IMR-90 (cell line): ENCODE measurements at places on chromosomes 13 and 19.

GRCh38 chr19:3576696-3577443 is 4.1 kb downstream of the HMG20B start:
- no peak overlapping the region for H3K27ac ChIP-seq
- H3K4me1 ChIP-seq: peaks cover 5% of the 10 kb centered on the region
- peak; percentile 43 for DNase-seq
- H3K36me3 ChIP-seq: peaks cover 15% of the 10 kb centered on the region; the same call in 1 of the 2 replicates
- no peaks in the 10 kb centered on the region for H3K27me3 ChIP-seq

- no peak overlapping the region for H3K27ac ChIP-seq
- DNase-seq: no peak
- H3K27me3 ChIP-seq: no peaks in the 10 kb centered on the region
- peak overlapping the region; percentile 88 for H3K4me3 ChIP-seq
- H3K4me1 ChIP-seq: no peaks in the 10 kb centered on the region
- peaks cover 1% of the 10 kb centered on the region for H3K36me3 ChIP-seq
These were observed 513 bp upstream of the ZNF317 start for GRCh38 chr19:9139609-9140158.

GRCh38 chr13:94646904-94647303 is 45.2 kb downstream of the GPR180 start:
- no peaks in the 10 kb centered on the region for H3K36me3 ChIP-seq
- H3K4me1 ChIP-seq: 0 out of 2 replicates have a peak, but pooled peaks cover 1% of the 10 kb centered on the region
- no peak overlapping the region for H3K27ac ChIP-seq
- H3K27me3 ChIP-seq: no peaks in the 10 kb centered on the region

DNA sequence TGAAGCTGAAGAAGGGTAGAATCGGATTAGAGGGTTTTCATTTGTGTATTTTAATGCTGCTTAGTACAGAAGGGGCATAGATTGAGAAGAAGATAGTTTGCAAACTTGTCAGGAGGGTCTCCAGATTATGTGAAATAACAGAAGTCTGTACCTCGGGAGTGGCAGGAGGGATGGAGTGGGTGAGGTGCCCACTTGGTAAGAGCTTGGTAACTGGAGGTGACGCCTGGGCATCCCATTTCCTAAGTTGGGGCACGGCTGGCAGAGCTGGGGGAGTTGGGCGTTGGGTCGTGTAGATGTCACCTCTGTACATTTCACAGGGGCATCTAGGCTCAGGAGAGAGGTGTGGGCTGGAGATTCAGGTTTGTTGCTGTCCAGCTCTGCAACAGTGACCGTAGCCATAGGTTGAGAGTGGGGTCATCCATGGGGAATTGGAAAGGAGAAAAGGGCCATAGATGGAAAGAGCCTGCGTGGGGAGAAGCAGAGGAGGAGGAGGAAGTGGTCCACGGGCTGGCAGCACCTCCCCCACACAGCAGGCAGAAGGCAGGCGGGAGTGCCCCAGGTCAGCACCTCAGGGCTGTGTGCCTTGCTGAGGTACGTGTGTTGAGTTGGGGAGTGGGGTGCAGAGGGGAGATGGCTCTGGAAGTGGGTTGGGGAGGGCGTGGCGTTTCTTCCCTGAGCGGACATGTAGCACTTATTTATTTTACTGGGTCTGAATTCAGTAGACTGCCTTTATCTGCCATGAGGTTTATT is 31.2 kb downstream of the MPHOSPH8 start:
- H3K36me3 ChIP-seq: peaks cover 63% of the 10 kb centered on the region
- no peak for DNase-seq
- H3K27ac ChIP-seq: no peak overlapping the region
- 0 out of 2 replicates have a peak, but pooled peaks cover 2% of the 10 kb centered on the region for H3K4me1 ChIP-seq

- no peak overlapping the region for H3K4me3 ChIP-seq
- H3K36me3 ChIP-seq: no peaks in the 10 kb centered on the region
- DNase-seq: no peak
These were observed 503 bp upstream of the SLC7A9 start for GRCh38 chr19:32869966-32870573.

DNA sequence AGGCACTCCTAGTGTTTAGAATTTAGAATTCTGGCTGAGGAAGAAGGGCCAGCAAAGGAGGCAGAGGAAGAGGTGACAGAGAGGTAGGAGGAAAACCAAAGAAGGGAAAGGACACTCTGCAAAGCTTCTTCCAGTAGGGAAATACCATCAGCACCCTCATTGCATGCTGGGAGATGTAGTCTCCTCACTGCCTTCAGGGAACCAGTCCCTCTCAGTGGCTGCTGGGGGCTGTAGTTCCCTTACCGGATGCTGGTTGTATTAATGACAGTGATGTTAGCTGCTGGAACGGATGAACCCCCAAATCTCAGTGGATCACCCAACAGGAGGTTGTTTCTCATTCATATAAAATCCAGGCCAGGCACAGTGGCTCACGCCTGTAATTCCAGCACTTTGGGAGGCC is 10.1 kb downstream of the GRIN2D start:
- peak; percentile 71 for DNase-seq
- H3K4me3 ChIP-seq: no peak overlapping the region
- H3K36me3 ChIP-seq: no peaks in the 10 kb centered on the region
- H3K27me3 ChIP-seq: peaks cover 2% of the 10 kb centered on the region; the same call in 1 of the 2 replicates
- no peaks in the 10 kb centered on the region for H3K4me1 ChIP-seq

DNA sequence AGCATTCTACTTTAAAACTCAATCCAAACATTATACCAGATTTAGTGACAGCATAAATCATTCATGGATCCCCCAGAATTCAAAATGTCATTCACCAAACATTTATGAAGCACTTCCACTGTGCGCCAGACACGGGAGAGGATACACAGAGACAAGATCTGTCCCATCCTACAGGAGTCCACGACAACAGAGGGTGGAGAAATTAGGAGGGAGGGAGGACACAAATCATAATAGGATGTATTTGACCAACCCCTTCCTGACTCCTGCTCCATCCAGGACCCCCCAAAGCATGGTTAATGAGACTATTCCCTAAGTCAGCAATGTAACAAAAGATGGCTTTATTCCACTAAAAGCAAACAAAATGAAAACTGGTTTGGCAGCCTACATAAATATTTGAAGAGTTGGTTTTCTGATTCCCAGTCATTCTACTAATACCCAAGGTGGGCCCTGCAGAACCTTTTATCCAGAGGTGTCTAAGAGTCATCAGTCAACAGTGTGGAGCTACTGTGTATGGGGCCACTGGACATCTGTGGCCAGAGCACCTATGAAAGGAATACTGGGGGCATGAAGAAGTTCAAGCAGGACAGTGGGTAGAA is 62.8 kb upstream of the DOCK9 start:
- no peak overlapping the region for H3K4me3 ChIP-seq
- no peak for DNase-seq
- H3K27ac ChIP-seq: no peak overlapping the region
- H3K4me1 ChIP-seq: peaks cover 8% of the 10 kb centered on the region; the same call in 1 of the 2 replicates
- H3K36me3 ChIP-seq: no peaks in the 10 kb centered on the region
- H3K27me3 ChIP-seq: no peaks in the 10 kb centered on the region

DNA sequence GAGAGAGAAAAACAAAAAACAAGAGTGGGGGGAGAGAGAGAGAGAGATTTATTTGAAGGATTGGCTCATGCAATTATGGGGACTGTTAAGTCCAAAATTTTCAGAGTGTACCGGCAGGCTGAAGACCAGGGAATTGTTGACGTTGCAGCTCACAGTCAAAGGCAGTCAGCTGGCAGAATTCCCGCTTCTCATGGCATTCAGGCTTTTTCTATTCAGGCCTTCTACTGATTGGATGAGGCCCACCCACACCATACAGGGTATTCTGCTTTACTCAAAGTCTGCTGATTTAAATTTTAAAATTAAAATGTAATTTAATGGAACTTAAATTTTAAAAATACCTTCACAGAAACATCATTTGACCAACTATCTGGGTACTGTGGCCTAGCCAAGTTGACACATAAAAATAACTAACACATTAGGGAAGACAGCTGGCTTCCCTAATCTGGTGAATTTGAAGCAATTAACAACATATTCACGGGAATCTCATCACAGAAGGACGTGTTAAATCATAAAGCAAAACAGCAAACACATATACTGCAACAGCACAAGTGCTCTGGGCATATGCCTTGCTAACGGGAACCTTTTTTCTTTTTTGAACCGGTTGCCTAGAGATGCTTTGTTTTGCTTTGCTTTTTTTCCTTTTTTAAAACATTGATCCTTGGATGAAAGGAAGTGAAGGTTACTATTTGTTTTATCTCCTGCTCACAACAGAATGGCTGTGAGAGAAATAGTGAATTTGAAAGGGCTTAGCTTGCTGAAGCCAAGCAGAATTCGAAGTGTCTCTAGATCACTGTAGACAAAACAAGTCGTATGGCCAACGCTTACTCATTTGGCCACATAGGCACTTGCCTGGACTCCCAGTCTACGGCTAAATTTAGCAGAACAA is 505.1 kb downstream of the IRS2 start:
- H3K27me3 ChIP-seq: no peaks in the 10 kb centered on the region
- no peak overlapping the region for H3K4me3 ChIP-seq
- no peak for DNase-seq
- no peaks in the 10 kb centered on the region for H3K4me1 ChIP-seq

DNA sequence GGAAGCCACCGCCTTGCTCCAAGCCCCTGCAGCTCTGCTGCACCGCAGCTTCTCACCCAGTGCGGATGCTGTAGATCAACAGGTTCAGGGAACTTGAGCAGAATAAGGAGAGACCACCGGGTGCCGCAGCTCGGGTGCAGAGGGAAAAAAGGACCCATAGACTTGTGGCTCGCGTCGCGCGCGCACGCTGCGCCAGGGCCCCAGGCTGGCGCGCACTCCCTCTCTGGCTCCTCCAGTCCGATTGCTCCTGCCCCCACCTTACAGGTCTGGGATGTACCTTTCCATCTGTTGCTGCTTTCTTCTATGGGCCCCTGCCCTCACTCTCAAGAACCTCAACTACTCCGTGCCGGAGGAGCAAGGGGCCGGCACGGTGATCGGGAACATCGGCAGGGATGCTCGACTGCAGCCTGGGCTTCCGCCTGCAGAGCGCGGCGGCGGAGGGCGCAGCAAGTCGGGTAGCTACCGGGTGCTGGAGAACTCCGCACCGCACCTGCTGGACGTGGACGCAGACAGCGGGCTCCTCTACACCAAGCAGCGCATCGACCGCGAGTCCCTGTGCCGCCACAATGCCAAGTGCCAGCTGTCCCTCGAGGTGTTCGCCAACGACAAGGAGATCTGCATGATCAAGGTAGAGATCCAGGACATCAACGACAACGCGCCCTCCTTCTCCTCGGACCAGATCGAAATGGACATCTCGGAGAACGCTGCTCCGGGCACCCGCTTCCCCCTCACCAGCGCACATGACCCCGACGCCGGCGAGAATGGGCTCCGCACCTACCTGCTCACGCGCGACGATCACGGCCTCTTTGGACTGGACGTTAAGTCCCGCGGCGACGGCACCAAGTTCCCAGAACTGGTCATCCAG is 964 bp downstream of the PCDH17 start:
- H3K36me3 ChIP-seq: no peaks in the 10 kb centered on the region
- H3K4me1 ChIP-seq: no peaks in the 10 kb centered on the region; the same call in 1 of the 2 replicates

GRCh38 chr13:29359181-29359580 is 236.3 kb downstream of the SLC7A1 start:
- DNase-seq: no peak
- H3K36me3 ChIP-seq: no peaks in the 10 kb centered on the region
- H3K27me3 ChIP-seq: peaks cover 7% of the 10 kb centered on the region
- no peak overlapping the region for H3K27ac ChIP-seq
- H3K4me3 ChIP-seq: no peak overlapping the region

DNA sequence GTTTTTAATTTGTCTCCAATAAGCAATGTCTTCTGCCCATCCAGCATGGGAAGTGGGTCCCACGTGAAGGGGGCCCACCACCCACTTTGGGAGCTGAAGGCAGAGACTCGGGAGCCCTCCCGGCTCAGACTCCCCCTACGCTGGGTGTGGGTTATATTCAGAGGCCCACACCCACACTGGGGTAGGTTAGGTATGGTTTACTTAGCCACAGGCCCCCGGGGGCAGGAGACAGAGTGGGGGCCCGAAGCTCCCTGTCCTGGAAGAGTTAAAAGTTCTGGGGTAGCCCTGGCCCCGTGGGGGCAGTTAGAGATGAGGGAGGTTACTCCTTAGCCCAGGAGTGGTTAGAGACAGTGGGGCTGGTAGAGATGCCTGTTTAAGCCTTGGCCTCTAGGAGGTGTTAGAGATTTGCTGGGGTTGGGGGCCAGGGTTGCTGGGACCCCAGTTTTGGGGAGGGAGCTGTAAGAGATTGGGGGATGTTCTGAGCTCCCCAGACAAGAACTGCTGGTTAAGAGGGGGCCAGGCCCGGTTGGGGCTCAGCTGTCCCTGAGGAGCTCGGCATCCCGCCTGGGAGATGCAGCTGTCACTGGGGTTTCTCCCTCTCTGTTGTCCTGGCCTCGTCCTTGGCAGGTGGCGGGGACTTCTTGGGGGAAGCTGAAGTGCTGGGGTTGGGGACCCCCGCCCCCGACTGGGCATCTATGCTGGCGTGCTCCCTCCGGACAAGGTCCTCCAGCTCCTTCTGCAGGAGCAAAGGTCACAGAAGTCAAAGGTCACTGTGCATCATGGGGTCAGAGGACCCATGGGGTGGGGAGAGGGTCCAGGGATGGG is 712 bp upstream of the RINL start:
- H3K4me3 ChIP-seq: no peak overlapping the region
- H3K36me3 ChIP-seq: peaks cover 16% of the 10 kb centered on the region
- H3K27ac ChIP-seq: no peak overlapping the region
- no peaks in the 10 kb centered on the region for H3K27me3 ChIP-seq
- no peak for DNase-seq

GRCh38 chr13:54636231-54636630 is 1607.6 kb downstream of the OLFM4 start:
- no peaks in the 10 kb centered on the region for H3K27me3 ChIP-seq
- H3K27ac ChIP-seq: no peak overlapping the region
- DNase-seq: no peak
- no peaks in the 10 kb centered on the region for H3K36me3 ChIP-seq

DNA sequence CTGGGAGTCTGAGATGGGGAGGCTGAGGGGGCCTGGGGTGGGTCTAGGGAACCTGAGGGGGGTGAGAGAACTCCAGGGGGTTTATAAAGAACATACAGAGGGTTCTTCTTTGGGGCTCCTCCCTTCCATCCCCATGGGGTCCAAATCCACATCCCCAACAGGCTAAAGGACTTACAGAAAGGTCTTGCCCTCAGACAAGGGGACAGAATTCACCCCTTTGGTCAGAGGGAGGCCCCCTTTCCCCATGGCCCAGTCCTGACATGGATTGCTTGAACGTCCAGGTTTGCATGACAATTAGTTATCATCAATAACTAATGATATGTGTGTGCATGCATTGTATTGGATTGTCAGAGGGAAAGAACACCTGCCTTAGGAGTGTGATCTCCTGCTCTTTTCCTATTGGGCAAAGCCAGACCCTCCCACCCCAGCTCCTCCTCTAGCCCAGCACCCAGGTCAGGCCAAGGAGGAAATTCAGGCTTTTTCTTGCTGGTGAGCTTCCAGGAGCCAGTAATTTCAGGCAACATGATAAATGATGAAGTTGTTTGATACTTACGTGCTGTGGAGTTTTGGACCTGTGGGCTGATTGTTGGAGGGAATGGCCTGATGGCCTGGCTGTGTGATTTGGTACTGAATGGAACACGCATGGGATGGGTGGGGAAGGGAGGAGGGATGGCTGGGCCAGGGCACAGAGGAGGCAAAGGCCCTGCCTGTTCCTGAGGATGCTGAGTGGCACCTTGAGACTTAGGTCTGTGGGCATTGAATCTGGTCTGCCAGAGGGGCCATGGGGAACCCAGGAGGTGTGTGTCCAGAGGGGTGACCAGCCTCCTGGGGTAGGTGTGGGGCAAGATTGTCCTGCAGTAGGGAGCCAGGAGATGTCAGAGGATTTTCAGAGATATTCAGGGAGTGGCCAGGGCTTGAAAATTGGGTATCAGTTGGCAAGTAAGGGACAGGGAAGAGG is 1.1 kb downstream of the KLHL26 start:
- H3K4me3 ChIP-seq: peak overlapping the region; percentile 98
- no peak for DNase-seq
- H3K4me1 ChIP-seq: peaks cover 7% of the 10 kb centered on the region
- H3K36me3 ChIP-seq: no peaks in the 10 kb centered on the region
- no peak overlapping the region for H3K27ac ChIP-seq
